ENCODE measurements at places on chromosomes 7 and 10.

- DNase-seq, result no peak
Observed at GRCh38 chr7:125390981-125391380, 461.4 kb upstream of the POT1 start.

- no peak for DNase-seq
Observed at GRCh38 chr7:128035712-128036111, 4.5 kb upstream of the LRRC4 start.

DNA sequence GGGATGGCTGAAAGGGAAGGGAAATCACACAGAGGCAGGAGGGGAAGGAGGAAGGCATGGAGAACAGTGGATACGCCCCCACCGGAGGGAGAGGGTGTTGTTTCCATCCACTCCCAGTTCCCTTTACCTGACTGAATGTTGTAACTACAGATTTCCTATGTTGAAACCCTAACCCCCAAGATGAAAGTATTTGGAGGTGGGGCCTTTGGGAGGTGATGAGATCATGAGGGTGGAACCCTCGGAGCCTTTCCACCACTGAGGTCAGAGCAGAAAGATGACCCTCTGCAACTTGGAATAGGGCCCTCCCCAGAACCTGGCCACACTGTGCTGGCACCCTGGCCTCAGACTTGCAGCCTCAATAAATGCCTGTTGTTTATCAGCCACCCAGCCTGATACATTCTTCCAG is 48.6 kb upstream of the CNPY1 start:
- no peak for DNase-seq

DNA sequence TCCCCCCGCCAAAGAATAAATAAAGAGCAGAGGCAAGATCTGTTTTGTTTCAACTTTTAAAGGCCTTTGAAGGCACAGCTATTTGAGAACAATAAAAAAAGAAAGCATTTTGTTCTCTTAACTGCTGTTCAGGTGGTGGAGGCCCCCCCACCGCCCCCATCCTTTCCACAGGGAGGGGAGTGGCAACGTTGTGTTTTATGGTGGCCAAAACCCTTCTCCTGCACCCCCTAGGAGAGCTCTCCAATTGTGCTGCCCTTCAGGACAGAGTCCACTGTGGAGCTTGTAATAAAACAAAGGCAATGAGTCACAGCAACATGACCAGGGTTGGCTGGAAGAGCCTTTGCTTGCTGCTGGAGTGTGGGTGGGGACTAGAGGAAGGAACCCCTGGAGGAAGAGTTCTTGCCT is 987.9 kb downstream of the KCNMA1 start:
- DNase-seq, result no peak

GRCh38 chr10:130226012-130226411 is 89.8 kb downstream of the GLRX3 start:
- DNase-seq, result no peak

DNA sequence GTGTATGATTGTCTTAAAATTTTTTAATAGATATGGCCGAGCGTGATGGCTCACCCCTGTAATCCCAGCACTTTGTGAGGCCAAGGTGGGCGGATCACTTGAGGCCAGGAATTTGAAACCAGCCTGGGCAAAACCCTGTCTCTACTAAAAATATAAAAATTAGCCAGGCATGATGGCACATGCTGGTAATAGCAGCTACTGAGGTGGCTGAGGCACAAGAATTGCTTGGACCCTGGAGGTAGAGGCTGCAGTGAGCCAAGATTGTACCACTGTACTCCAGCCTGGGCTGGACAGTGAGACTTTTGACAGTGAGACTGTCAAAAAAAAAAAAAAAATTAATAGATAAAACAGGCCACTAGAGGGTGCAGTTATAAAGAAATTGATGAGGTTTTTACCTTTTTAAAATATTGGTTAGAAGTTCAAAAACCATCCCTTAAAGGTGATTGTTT is 20.5 kb downstream of the NOM1 start:
- no peak for DNase-seq

DNA sequence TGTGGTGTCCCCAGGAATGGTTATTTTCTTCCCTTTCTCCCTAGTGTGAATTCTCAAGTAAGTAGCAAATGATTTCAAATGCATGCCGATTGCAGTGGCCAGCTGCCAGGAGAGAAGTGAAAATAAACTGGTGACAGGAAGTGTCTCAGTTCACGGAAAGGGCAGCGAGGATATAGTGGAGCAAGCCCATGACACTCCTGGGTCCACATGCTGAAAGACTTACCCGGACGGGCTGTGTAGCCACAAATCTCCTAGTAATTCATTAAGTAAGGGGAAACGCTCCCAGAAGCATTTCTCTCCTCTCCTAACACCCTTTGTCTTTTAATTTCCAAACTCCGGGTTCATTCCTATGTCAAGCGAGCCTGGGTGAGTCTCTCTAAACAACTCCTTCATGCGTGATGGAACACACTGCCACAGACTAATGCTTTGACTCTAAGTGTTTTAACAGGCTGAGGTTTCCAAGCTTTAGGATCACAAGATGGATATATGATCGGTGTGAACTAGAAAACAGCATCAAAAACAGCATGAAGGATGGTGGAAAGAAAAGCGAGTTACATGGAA is 125.6 kb downstream of the CYP26A1 start:
- no peak for DNase-seq

- DNase-seq, result no peak
Observed at GRCh38 chr7:27920281-27920946, 180.5 kb downstream of the TAX1BP1 start.

GRCh38 chr10:52266858-52267257 is 47.2 kb upstream of the DKK1 start:
- DNase-seq, result no peak

DNA sequence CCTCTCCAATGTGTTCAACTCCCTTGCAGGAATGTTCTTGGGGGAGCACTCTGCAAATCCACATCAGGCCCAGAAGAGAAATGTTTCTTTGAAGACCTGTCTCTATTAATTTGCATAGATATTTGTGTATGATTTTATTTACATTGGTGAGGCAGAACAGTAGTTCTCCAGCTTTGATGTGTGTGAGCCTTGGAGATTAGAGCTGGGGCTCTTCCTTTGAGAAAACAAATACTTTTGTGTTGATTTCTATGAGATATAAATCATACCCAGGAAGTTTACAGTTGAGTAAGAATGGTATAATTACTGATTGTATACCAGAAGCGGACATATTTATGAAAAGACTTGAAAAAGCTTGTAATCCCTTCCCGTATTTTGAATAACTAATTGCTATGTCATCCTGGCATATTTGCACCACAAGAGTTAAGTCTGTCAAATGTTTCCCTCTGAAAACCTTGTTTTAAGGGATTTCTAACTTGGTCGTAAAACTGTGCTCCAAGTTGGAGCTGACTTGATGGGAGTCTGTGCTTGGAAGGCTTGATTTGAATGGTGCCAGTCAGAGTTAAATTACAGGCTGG is 468.5 kb downstream of the LRMDA start:
- no peak for DNase-seq

DNA sequence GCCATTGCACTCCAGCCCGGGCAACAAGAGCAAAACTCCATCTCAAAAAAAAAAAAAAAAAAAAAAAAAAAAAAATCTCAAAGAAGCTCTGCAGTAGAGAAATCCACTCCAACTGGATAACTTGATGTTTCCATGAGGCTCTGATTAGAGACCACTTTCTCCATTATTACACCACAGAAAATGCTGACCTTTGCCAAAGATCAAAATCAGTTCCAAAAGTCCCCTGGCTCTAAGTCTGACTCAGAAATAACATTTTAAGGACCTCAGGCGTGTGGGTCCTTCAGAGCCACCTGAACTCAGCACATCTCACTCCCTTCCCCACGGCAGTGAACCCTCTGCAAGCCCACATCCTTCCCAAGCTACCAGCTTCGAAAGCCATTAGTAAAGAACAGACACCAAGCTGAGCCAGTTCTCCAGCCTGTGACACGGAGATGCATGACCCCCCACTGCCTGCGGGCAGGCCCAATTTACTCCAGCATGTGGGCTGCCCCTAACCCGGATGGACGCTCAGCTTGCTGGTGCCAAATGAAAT is 13.8 kb upstream of the TMEM120A start:
- no peak for DNase-seq
